ENCODE measurements at places on chromosomes 1 and 21. TPM values are rescaled to one million over a fixed set of nuclear protein-coding genes. Genes with fewer than 3 reads are reported as not detected.

The FCRL2 gene
- not detected for total RNA-seq

The TRIM67 gene
- total RNA-seq: not detected

- H3K27me3 ChIP-seq: no peaks in the 10 kb centered on the region
- no peak for DNase-seq
- no peak overlapping the region for H3K4me3 ChIP-seq
- no peak overlapping the region for H3K27ac ChIP-seq
- 0 out of 2 replicates have a peak, but pooled peaks cover 4% of the 10 kb centered on the region for H3K36me3 ChIP-seq
Observed at GRCh38 chr1:6788946-6789345, 3.7 kb downstream of the CAMTA1 start.

- peaks cover 27% of the 10 kb centered on the region for H3K36me3 ChIP-seq
- DNase-seq: peak; percentile 82
- H3K27ac ChIP-seq: no peak overlapping the region
- no peak overlapping the region for H3K4me3 ChIP-seq
Observed at GRCh38 chr1:119948342-119949214, 52.3 kb upstream of the ADAM30 start.

DNA sequence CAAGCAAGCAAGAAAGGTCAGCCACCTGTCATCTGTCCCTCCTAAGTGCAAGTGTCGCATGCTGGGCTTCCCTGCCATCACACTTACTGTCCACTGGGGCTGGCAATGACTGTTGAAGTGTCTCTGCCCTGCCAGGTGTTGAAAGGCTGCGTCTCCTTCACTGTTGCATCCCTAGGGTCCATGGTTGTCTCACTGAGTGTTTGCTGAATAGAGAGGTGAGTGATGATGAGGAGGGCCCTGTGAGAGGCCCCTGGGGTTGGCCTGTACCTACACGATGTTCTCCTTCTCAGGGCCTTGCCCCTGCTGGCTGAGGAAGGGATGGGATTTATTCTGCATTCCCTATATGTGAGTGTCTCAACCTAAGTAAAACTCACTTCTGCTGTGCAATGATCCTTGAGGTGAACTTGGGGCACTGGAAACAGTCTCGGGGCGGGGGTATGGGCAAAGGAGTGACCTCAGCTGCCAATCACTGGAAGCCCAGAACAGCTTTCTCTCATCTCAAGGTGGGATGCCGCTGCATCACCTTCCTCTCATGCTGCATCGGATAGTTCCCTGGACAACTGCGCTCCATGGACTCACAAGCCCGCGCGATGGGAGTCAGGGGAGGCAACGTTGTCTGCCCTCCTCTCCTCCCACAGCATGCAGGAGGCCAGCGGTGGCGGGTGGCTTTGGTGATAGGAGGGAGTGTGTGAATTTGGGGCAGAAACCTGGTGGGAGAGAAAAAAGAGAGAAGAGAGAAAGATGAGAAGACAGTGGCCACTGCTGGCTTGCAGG lies 35.8 kb upstream of the SOX13 start:
- H3K4me3 ChIP-seq: no peak overlapping the region
- no peak overlapping the region for H3K27ac ChIP-seq
- H3K27me3 ChIP-seq: no peaks in the 10 kb centered on the region
- DNase-seq: no peak
- H3K4me1 ChIP-seq: no peaks in the 10 kb centered on the region

The TMOD4 gene
- 1.8 TPM for total RNA-seq

DNA sequence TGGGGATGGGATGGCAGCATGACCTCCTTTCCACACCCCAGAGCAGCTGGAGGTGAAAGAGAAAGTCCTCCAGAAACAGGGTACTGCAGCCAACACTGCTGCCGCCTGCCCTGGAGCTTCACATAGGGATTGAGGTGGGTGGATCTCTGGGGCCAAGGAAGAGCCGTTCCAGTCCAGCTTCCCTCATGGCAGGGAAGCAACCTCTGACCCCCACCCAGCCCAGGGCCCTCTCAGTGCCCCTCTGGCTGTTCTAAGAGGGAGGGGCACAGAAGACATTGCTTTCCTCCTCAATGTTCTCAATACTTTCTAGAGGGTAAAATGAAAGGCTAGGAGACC lies 5.7 kb downstream of the KIF21B start:
- no peak for DNase-seq
- peaks cover 11% of the 10 kb centered on the region for H3K4me1 ChIP-seq

DNA sequence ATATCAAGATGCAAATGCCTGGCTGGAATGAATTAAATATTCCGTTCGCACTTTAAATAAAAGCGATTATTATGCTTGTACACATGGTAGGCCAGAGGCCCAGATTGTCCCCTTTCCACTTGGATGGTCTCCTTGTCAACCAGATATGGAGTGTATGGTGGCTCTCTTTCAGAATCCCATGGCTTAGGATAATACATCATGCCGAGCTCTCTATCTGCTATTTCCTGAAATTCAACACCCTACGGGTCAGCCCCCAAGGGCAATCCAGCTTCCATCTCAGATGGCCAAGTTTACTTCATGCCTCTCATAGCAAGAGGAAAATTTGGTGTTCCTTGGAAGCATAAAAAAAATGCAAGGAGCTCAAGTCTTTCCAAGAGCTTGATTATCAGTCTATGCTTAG lies 25.4 kb upstream of the FMO1 start:
- H3K27ac ChIP-seq: no peak overlapping the region
- no peak for DNase-seq
- no peaks in the 10 kb centered on the region for H3K4me1 ChIP-seq
- H3K36me3 ChIP-seq: no peaks in the 10 kb centered on the region

GRCh38 chr1:113103977-113104376 lies 31.0 kb downstream of the LRIG2 start:
- no peak for DNase-seq
- peaks cover 24% of the 10 kb centered on the region for H3K4me1 ChIP-seq
- no peaks in the 10 kb centered on the region for H3K27me3 ChIP-seq
- no peak overlapping the region for H3K4me3 ChIP-seq
- peaks cover 49% of the 10 kb centered on the region for H3K36me3 ChIP-seq

GRCh38 chr1:21293537-21294265 lies 3.4 kb upstream of the ECE1 start:
- H3K4me1 ChIP-seq: peaks cover 31% of the 10 kb centered on the region
- DNase-seq: no peak
- H3K4me3 ChIP-seq: no peak overlapping the region
- H3K27ac ChIP-seq: no peak overlapping the region

DNA sequence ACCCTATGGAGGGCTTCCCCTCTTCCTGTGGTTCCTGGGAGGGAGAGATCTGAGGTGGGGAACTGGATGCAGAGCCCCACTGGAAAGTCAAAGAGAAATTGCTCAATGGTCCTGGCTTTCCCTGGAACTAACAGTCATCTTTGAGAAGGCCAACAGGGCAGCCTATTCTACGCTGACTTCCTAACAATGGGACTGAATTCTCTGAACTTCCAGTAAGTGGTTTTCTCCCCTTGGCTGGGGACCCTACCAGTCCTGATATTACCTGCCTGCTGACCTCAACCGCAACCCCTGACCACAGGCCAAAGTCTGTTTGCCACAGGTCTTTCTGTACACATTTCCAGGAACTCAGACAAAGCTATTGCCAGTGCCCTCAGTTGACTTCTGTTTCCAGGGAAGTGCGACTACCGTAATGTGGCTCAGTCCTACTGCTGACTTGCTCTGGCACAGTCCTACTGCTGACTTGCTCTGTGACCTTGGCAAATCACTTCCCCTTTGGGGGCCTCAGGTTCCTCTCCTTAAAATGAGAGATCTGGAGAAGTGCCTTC lies 55.3 kb downstream of the C8B start:
- H3K4me1 ChIP-seq: no peaks in the 10 kb centered on the region
- no peak overlapping the region for H3K27ac ChIP-seq
- H3K36me3 ChIP-seq: no peaks in the 10 kb centered on the region
- peaks cover 16% of the 10 kb centered on the region for H3K27me3 ChIP-seq
- no peak for DNase-seq

DNA sequence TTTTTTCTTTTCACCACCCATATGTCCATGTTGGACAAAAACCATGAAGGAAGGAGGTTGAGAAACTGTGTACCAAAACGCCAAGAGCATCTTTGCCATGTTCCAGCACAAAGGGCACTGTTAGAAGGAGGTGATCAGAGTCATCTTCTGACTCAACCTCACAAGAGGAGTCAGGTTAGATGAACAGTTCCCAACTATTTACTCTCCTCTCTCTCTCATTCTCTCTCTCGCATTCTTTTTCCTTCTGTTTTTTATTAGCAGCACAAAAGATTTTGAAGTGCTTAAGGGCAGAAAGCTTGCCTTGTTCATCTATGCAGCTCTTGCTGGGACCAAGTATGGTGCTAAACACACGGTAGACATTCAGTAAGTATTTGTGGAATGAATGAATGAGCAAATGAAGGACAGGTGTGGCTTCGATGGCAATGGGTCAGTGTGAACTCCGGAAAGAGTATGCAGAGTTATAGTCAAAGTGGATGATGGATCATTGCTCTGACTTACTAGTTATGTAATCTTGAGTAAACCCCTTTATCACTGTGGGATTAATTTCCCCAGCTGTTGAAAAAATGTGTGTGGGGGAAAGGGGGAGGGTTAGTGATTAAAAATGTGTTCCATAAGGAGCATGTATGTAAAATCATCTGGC lies 33.9 kb downstream of the DDR2 start:
- H3K27ac ChIP-seq: no peak overlapping the region
- DNase-seq: no peak
- H3K4me1 ChIP-seq: peaks cover 6% of the 10 kb centered on the region
- no peak overlapping the region for H3K4me3 ChIP-seq
- H3K27me3 ChIP-seq: no peaks in the 10 kb centered on the region
- no peaks in the 10 kb centered on the region for H3K36me3 ChIP-seq

DNA sequence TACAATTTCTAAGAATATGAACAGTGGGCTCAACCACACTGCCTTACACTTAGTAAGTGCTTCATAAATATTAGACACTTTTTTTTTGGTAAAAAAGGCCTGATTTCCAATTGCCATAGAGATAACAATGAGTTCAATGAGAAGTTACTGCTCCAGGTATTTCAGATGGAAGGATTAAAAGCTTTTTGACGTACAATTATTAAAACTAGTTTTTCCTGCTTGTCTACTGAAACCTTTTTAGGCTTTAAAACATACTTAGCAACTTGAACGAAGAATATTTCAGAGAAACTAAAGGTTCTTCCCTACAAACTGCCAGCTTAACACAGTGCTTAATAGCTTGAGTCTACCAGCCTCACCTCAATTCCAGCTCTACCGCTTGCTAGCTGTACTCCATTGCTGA lies 43.7 kb downstream of the TRIT1 start:
- no peaks in the 10 kb centered on the region for H3K27me3 ChIP-seq
- no peaks in the 10 kb centered on the region for H3K4me1 ChIP-seq
- no peak overlapping the region for H3K4me3 ChIP-seq
- peaks cover 68% of the 10 kb centered on the region for H3K36me3 ChIP-seq
- H3K27ac ChIP-seq: no peak overlapping the region

DNA sequence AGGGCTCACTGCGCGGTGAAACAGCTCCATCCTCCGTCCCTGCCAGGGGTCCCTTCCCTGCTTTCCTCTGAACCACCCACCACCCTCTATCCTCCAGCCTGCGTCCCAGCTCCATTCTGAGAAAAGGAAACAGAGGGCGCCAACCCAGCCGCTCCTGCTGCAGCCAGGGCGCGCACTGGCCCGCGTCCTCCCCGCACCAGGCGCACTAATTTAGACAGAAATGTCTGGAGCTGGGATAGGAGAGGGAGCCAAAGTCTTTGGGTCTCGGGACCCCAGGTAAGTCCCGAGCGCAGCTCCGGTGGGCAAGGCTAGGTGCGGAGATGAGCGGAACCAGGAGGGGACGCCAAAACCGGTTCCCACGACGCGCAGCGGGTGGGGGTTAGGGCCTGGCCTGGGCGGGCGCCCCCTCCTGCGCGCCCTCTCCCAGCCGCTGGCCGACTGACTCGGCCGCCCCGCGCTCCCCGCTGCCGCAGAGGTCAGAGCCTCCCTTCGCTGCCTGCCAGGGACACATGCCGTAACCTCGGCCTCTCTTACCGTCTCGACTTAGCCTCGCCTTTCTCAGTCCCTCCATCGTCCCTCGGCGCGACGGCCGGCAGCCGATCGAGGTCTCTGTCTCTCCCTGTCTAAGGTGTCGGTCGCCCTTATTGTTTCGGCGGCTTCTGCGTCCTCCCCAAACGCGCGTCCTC lies 2.0 kb downstream of the CAMK2N1 start:
- peaks cover 6% of the 10 kb centered on the region for H3K27me3 ChIP-seq
- 0 out of 2 replicates have a peak, but pooled peaks cover 3% of the 10 kb centered on the region for H3K36me3 ChIP-seq
- DNase-seq: peak; percentile 28
- peaks cover 37% of the 10 kb centered on the region for H3K4me1 ChIP-seq
- peak overlapping the region; percentile 98 for H3K4me3 ChIP-seq
- H3K27ac ChIP-seq: peak overlapping the region; percentile 37

The TRPM2 gene
- total RNA-seq: 50.0 TPM

Data from PC-3 (cell line).